Stimulated activated naive CD8-positive, alpha-beta T cell treated with anti-CD3 and anti-CD28 coated beads, Interleukin-15, amount 100 ng/mL, for 72 hours (primary cell): ENCODE measurements at places on chromosomes 6 and 20.
A peak's percentile ranks its signal among the peaks of the same experiment; 100 is the strongest.

- no peak for DNase-seq
Observed at GRCh38 chr6:132648356-132648755, 10.6 kb downstream of the TAAR1 start.

DNA sequence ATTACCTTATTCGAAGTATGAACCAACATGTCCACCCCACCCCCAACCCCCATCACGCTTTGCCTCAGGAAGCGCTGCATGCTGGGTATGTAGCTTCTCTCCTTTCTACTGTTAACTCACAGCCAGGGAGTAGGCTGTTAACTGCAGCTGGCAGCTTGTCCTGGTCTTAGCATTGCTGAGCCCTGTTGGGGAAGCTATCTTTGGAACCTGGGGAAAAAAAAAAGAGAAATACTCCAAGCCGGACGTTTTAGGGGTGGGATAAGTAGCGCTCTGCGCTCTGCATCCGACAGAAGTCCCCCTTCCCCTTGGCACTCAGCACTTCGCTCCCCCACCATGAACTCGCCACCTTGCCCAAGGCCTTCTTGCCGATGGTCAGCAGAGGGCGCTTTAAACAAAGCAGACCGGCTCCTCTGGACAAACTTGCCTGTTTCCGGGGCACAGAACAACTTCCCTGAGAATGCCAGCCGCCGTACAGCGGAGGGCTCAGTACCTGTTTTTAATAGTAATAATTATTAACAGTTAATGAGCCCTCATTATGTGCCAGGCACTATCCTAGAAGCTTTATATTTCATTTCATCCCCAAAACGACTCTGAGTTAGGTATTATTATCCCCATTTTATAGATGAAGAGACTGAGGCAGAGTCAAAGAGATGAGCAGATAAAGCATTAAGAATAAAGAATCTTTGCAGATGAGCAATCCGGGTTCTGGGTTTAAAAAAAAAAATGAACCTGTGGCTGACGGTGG is 35.2 kb upstream of the MDFI start:
- peak; percentile 79 for DNase-seq

DNA sequence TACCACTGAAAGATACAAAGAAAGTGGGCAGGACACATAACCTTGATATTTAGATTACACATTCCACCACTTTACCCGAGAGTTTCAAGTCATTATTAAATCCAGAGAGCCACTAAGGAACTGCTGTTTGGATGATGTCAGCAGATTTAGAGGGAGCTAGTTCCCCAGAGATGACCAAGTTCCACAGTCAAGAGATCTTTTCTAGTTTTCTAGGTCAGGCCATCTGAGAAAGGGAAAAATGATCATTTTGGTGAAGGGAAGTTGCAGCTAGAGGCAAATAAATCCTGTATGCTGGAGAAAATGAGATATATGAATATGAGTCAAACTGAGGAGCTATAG is 147.8 kb downstream of the HS3ST5 start:
- DNase-seq = no peak

DNA sequence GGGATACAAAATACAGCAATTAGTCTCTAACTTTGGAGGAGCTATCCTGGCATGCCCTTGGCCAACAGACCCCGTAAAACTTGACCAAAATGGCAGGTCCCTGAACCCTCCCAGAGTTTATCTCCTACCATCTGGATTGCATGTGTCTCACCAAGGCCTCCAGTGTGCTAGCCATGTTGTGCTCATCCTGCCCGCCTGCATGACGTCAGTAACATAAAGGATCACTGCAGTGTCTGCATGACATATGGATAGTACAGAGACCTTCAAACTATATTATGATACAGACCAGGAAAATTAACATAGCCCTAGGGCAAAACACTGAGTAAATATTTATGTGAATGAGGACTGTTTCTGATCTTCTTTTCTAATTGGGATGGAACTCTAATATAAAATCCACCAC is 25.3 kb downstream of the CPXM1 start:
- DNase-seq = no peak

DNA sequence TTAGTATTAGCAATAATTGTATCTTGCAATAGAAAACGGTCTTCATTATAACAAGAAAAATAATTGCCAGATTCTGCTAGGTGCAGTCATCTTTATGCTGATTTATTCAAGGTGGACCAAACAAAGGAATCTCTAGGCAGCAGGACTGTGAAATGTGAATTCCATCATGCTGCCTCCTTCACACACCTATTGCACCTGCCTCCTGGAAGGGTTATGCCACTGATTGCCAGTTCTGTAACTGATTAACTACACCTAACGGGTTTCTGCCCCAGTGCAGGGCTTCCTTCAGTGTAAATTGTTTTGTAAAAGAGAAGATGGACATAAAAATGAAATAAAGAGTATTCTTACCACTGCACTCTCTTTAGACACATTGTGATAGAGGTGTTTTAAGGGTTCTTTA is 96.1 kb downstream of the FOXO3 start:
- no peak for DNase-seq

- no peak for DNase-seq
Observed at GRCh38 chr20:53303413-53303760, 290.3 kb downstream of the ZNF217 start.

DNA sequence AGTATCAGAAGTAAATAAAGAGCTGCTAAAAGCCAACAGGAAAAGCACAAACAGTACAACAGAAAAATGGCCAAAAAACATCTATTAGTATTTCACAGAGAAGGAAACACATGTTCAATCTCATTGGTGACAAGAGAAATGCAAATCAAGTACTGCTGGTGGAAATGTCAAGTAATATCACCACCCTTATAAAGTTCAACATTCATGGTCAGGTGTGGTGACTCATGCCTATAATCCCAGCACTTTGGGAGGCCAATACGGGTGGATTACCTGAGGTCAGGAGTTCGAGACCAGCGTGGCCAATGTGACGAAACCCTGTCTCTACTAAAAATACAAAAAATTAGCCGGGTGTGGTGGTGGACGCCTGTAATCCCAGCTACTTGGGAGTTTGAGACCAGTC is 42.8 kb downstream of the ESF1 start:
- no peak for DNase-seq

DNA sequence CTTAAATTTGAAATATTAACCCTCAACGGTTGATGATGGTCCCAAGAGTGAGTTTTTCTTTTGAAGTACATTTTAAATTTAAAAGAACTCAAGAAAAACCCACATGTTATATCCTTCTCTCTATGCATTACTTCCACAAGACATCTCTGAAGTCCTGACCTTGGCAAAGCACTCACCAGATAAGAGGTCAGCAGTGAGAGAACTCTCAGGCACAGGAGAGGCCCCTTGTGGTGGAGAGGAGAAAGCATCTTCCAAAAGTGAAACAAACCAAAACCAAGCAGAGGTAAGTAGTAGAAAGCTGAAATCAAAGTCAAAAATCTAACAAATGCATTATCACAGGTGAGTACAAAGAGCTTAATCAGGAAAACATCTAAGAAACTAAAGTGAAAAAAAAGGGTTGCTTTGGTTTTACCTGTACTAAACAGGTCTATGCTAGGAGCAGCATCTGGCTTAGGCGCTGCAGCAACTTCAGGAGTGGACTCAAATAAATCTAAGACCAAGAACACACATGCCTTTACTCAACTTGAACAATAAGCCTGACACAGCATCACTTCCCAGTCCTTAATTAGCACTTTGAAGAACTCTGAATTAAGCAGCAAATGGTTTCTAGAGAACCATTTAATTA is 80.5 kb downstream of the PRSS35 start:
- no peak for DNase-seq

GRCh38 chr20:7723284-7723683 is 217.0 kb downstream of the HAO1 start:
- no peak for DNase-seq

DNA sequence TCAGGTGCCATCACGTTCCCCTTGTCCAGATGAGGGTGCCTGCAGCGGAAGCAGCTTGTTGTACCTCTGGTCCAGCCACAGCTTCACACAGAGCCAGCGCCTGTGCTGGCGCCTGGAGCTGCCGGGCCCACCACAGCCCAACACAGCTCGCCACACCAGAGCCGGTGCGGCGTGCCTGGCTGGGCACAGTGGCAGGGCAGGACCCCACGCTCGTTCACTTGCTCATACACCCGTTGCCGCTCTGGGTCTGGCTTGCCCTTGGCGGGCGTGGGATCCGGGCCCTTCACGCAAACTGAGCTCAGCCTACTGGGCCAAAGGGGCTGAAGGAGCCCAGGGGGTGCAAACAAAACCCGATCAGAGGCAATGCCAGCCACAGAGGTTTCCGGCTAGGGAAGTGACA is 492.5 kb upstream of the MANEA start:
- no peak for DNase-seq

DNA sequence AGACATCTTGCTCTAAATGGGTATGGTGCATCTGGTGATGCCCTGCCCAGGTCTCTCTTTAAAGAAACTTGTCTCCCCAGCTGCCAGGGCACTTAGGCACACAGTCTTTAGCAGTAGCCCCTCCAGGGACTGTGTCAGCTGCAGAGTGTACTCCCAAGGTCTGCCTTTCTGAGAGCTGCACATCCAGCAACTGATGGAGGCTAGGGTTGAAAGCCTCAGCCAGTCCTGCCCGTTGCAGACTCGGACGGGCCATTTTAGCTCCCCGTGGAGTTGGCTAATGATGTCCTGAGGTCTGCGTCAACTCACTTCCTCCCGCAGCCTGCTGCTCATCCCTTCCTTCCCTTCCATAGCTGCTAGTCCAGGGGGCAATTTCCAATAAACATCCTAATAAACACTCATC is 381.8 kb downstream of the PTPRT start:
- no peak for DNase-seq

GRCh38 chr6:55530931-55531330 is 48.1 kb downstream of the HMGCLL1 start:
- DNase-seq = no peak

- DNase-seq = no peak
Observed at GRCh38 chr6:26075063-26075717, 12.0 kb upstream of the HFE start.

GRCh38 chr6:25623879-25624278 is 28.1 kb upstream of the SCGN start:
- DNase-seq = no peak

GRCh38 chr6:18279422-18279821 is 15.1 kb upstream of the DEK start:
- no peak for DNase-seq

GRCh38 chr6:133701633-133702331 is 187.1 kb upstream of the TCF21 start:
- DNase-seq = no peak

GRCh38 chr6:169253337-169254238 is at the start of gene THBS2:
Gene THBS2, minus strand, starts transcription at chr6:169253846. Its CDS starts 3,062 bp downstream, at chr6:169250784.
- no peak for DNase-seq

GRCh38 chr6:131387562-131388447 is 185.2 kb upstream of the ARG1 start:
- no peak for DNase-seq

- no peak for DNase-seq
Observed at GRCh38 chr6:40210628-40211056, 276.4 kb upstream of the MOCS1 start.

DNA sequence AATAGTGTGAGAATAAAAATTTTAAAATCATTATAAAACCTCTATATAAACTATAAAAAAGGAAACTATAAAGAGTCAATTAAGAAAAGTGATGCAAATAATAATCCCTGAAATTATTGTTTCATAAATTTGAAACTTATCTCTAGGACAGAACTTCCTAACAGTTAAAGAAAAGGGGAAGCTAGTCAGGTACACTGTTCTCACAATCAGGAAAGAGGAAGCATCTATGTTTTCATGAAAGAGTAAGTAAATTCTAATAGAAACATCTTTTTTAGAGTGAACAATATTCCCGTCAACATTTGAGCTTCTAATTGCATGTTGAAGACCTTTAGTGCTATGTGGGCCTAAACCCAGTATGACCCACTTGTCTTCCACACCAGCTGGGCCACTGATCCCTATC is 1.2 kb upstream of the ADGRF1 start:
- no peak for DNase-seq

DNA sequence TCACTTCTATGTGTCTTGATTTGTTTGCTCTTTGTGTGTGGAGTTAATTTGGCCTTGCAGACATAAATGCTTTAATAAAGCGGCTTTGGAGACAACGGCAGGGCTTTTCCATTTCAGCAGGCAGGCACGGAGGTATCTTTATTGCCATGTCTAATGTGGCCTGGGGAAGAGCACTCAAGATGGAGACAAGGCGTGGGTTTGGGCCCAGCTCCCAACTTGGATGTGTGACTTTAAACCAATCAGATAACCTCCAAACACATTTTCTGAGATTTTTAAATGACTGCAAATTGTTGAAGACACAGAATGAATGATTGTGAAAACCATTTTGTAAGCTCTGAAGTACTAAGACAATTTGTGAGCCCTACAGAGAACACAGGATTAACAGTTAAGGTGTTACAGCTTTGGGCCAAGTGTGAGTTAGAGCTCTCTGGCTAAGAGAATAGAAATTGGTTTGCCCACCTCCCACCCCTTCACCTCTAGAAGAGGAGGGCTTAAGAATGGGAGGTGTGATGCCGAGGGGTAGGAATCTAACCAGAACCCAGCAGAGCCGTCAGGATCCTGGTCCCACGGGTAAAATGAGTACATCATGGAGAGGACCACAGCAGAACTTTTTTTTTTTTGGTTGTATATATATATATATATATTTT is 9.0 kb downstream of the DYNLT1 start:
- no peak for DNase-seq

- DNase-seq = peak; percentile 53
Observed at GRCh38 chr20:32204205-32205109, 3.1 kb downstream of the PLAGL2 start.

GRCh38 chr20:49859807-49860206 is 47.2 kb downstream of the SLC9A8 start:
- DNase-seq = no peak

- DNase-seq = no peak
Observed at GRCh38 chr6:16781348-16782169, 20.3 kb upstream of the ATXN1 start.

DNA sequence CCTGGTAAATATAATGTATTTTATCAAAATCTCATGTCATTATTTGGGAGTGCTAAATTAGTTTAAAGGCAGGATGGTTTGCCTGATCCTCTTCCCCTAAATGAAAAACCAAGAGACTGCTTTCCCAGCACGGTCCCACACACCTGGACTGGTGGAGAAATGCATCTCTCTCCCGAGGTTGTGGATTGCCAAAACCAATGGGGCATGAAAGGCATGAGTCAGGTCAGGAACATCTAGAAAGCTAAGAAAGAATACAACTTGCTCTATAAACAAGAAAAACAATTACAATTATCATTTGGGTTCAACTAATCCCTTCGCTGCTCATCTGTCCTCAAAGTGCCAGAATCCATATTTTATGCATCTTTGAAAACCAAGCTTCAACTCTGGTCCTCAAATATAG is 308.3 kb upstream of the IRAK1BP1 start:
- no peak for DNase-seq

DNA sequence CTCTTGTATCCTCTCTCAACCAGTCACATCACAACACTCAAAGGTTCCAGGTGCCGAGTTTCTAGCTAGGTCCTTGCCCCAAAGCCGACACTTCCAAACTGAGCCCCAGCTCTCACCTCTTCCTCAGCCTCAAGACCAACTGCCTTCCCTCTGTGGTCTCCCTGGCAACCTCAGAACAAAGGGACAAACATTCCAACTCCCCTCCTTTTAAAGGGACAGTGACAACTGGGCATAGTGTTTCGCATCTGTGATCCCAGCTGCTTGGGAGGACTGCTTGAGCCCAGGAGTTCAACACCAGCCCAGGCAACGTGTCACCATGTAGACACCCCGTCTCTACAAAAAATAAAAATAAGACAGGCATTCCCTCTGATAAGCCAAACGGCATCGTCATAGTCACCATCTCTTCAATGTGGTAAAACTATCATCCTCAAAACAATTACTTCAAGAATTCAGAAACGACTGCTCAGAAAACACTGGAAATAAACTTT is 11.3 kb downstream of the DIDO1 start:
- no peak for DNase-seq

GRCh38 chr20:35359335-35359950 is 52.3 kb downstream of the UQCC1 start:
- no peak for DNase-seq

- peak; percentile 54 for DNase-seq
Observed at GRCh38 chr20:57628047-57628961, 8.1 kb upstream of the ZBP1 start.
